Urinary bladder (tissue), 4 donors: ENCODE measurements at places on chromosomes 7 and 10. TPM values are rescaled to one million over a fixed set of nuclear protein-coding genes. Genes with fewer than 3 reads are reported as not detected.

- peak; percentile 71 for DNase-seq
Observed at GRCh38 chr10:71244431-71245419, 32.4 kb downstream of the UNC5B start.

- no peak for DNase-seq
Observed at GRCh38 chr10:93799155-93799708, 41.5 kb downstream of the LGI1 start.

DNA sequence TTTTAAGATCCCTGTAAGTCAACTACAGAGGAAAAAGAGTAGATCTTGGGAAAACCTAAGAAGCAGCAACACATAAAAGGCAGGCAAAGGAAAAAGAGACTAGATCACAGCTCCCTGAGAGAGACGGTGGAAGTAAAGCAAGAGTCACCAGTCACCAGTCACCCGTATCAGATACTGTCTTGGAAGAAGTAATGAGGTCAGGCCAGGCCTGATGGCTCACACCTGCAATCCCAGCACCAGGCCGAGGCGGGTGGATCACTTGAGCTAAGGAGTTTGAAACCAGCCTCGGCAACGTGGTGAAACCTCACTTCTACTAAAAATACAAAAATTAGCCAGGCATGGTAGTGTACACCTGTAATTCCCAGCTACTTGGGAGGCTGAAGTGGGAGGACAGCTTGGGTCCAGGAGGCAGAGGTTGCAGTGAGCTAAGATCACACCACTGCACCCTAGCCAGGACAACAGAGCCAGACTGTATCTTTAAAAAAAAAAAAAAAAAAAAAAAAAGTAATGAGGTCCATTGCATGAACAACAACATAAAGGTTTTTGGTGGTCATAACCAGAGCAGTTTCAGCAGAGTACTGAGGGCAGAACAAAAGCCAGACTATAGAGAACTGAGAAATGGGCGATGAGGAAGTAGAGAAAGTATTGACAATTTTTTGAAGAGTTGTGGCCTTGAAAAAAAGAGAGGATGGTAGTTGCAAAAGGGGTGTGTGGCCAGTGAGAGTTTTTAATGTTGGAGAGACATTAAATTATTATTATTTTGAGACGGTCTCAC lies 16.9 kb downstream of the ZNF713 start:
- no peak for DNase-seq

DNA sequence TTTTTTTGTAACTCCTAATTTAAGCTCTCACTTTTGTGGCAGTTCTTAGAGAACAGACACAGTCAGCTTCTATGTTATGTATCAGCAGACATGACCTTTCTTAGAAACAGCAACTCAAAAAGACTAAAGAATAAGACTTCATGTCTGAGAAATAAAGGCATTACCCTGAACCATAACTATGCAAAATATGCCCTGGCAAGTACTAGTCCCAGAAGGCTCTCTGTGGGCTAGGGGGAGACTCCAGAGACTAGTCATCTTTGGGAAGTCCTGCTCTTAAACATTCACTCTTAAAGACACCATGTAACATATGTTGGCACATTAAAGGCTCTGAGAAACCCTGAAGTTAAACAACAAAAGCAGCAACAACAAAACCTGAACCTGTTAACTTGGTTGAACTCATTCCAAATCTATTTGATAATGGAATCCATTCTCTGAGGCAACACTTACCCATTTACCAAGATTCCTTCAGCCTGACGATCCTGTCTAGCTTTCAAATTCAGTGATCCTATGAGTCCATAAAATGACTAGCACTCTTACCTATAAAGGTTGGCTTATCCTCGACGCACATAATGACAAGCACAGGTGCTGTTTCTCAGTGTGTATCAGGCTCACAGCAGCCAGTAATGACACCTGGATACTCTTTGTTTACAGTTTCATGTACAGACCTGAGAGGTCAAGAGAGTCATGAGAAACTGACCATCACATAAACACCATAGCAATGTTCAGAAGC lies 62.3 kb downstream of the OSBPL3 start:
- DNase-seq, result no peak

DNA sequence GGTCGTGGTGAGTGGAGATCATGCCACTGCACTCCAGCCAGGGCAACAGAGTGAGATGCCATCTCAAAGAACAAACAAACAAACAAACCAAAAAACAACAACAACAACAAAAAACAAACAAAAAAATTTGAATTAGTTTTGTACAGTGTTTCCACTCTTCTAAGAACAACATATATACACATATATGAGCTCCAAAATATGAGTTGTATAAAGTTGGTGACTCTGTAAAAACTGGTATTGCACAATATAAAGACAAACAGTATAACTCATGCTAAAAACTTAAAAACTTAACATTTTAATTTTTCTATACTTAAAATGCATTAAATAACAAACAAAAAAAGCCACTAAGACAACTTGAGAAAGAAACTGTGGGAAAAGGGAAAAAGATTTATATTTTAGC lies 46.0 kb downstream of the AKR1B15 start:
- no peak for DNase-seq

Gene ANKRD7
- 3.1 TPM for total RNA-seq

Gene HUS1
- 16.8 TPM for total RNA-seq

GRCh38 chr10:125016611-125017202 lies 74.8 kb downstream of the ZRANB1 start:
- no peak for DNase-seq

- no peak for DNase-seq
Observed at GRCh38 chr10:11684717-11685645, 57.2 kb upstream of the ECHDC3 start.

- DNase-seq, result no peak
Observed at GRCh38 chr7:112322070-112322469, 115.6 kb downstream of the ZNF277 start.

Gene OR2A1
- 0.05 TPM for total RNA-seq

Gene TDRD1
- 0.53 TPM for total RNA-seq

- no peak for DNase-seq
Observed at GRCh38 chr7:79217468-79217867, 236.0 kb downstream of the MAGI2 start.

Gene CHST15
- total RNA-seq, result 17.8 TPM

Gene OPN4
- total RNA-seq, result not detected

- no peak for DNase-seq
Observed at GRCh38 chr7:38438970-38439369, 165.5 kb upstream of the TARP start.

GRCh38 chr10:121369616-121370015 lies 228.6 kb downstream of the FGFR2 start:
- DNase-seq, result no peak

GRCh38 chr10:62803724-62804355 lies 680 bp upstream of the ADO start:
- no peak for DNase-seq

Gene TSPAN13
- 26.2 TPM for total RNA-seq

- no peak for DNase-seq
Observed at GRCh38 chr7:18202315-18203045, 174.8 kb upstream of the PRPS1L1 start.

GRCh38 chr7:120055300-120055699 lies 217.7 kb upstream of the KCND2 start:
- no peak for DNase-seq

DNA sequence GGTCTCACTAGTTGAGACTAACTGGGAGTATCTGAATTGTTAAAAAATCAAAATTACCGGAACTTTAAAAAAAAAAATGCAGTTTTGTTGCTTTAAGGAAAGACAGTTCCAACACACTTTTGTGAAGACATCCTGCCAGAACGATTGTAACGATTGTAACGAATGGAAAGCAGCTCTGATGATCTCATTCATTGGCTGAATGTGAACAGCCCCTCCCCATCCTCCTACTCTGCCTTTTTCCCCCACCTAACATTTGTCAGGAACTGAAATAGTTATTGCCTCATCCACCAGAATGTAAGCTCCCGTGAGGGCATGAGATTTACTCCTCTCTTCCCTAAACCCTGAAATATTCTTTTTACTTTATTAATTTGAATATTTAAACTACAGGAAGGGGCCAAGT lies 23.1 kb upstream of the ZC3HAV1L start:
- no peak for DNase-seq

GRCh38 chr7:135791543-135792362 lies 43.1 kb upstream of the FAM180A start:
- DNase-seq, result no peak

Gene NEUROG3
- not detected for total RNA-seq

GRCh38 chr10:21503542-21503941 lies 21.9 kb downstream of the SKIDA1 start:
- DNase-seq, result no peak

DNA sequence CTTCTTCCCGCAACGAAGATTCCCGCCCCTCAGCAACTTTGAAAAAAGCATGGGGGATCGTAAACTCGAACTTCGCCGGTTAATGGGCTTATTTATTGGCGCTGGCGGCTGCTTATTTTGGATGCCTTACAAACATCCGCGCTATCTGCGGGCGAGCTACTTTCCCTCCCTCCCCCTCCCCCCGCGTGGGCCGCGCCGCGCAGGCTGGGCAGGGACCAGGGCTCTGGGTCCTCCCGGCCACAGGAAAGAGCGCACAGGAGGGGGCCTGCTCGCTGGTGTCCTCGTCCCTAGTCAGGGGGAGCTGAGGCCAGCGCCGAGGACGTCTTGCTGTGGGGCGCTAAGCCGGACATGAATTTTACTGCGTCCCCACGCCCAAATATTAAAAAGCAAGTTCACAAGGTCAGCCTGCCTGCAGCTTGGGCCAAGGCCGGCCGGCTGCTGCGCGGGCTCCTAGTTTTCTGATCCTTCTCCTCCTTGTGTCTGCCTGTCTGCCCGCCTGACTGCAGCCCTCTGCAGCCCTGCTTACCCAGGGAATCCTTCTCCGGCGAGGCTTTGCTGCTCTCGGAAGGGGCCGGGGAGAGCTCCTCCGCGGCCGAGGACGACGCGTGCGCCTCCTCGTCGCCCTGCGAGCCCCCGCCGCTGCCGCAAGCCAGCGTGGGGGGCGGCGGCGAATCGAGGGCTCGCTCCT lies 1.2 kb downstream of the HOXA10 start:
- no peak for DNase-seq

Gene GRID1
- total RNA-seq, result 3.9 TPM

DNA sequence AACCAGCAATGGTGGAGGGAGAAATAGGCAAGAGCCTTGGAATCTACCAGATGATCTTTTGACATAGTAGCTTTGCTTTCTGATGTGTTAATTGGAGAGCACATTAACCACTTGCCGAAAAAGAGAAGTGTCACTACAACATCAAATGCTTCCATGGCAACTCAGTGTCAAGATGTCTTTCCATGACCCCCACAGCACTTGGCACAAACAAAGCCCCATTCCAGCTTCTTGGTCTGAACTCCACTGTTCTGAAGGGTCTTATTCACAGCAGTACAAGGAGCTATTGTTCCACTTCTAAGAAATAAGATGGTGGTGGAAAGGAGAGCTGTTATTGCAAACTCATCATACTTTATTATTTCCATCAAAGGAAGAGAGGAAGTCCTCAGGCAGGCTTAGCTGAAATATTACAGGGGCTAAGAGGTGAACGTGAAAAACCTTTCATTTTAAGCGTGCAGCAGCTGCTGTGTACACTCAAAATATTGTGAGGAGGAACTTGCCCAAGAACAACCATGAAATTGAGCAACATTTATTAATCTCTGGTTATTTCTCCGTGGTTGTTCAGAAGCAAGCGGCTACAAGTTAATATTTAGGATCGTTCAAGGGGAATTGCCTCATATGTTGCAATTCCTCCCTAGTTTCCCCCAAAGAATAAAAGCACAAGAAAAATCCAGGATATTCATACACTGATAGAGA lies 354.8 kb upstream of the CELF2 start:
- no peak for DNase-seq

DNA sequence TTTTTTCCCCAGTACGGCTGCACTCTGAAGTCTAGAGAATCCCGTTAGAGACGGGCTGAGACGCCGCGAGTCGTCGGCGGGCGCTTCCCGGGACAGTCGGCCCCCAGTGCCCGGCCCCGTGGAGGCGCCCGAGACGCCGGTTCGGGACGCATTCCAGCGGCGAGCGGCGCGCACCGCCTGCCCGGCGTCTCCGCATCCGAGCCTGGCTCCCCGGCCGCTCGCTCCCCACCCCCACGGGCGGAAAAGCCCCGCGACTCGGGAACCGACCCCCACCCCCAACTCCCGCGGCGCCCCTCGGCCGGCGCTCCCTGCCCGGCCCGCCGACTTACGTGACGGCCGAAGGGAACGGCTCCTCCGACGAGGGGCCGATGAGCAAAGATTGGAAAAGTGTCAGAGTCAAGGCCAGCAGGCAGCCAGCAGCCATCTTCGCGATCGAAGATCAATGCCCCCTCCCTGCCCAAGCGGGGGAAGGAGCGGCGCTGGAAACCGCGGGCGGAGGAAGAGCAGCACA lies 486 bp downstream of the CACNA2D1 start:
- no peak for DNase-seq

Gene EPHB4
- 70.6 TPM for total RNA-seq

Gene OTUD1
- total RNA-seq, result 13.5 TPM

GRCh38 chr10:26805567-26806245 lies 55.1 kb downstream of the ABI1 start:
- DNase-seq, result no peak

DNA sequence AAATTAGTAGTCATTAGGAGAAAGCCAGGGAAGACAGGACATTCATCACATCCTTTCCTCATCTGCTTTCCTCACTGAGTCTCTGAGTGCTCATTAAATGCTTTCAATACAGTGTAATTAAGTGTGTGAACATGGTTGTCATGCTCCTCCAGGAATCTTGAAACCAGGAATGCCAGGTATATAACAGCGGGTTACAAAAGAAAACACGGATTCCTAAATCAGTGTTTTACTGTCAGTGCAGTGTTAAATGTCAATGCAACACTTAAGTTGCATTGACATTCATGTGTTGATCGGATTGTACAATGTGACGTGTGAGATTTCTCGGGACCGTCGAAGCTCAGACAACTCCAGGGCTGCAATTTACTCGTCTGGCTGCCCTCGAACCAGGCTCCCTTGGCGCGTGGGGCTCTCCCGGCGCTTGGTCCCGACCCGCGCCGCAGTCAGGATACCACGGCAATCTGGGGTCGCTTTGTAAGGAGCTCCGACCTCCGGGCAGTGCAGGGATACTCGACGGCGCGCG lies 455 bp upstream of the SPAG6 start:
- DNase-seq, result no peak

DNA sequence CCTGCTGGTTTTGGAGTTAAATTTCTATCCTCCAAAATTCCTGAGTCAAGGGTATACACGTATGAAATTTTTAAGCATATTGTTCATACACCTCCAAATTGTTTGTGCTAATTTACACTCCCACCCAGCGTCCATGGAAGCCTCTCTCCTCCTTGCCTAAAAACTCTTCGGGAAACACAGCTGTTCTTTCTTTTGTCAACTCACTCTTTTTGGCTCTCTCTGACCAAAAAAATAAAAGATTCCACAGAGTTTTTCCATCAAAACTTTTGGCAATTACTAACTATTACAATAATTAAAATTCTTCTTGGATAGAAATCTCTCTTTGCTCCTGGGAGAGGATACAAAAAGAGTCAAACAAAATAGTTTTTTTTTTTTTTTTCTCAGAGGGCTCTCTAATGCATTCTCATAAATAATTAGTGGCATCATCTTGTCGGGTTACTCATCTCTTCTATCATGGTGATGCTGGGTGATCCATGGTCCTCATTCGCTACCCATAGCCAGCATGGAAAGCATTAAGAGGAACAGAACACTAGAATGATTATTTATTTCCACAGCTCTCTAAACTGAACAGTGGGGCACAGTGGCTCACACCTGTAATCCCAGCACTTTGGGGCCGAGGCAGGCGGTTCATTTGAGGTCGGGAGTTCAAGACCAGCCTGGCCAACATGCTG lies 310.7 kb downstream of the SFMBT2 start:
- DNase-seq, result no peak

Gene GARIN1A
- 0.79 TPM for total RNA-seq

Gene LMBR1
- total RNA-seq, result 120 TPM
